ENCODE measurements at places on chromosomes 16 and 17.

- no peak for DNase-seq
Measured at GRCh38 chr16:26464576-26465266, 602.0 kb upstream of the C16orf82 start.

DNA sequence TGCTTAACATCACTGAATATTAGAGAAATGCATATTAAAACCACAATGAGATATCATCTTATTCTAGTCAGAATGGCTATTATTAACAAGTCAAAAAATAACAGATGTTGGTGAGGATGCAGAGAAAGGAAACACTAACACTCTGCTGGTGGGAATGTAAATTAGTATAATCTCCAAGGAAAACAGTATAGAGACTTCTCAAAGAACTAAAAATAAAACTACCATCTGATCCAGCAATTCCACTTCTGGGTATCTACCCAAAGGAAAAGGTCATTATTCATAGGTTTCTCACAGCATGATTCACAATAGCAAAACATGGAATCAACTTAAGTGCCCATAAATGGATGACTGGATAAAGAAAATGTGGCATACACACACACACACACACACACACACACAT is 166.4 kb downstream of the CEP112 start:
- DNase-seq = no peak

- no peak for DNase-seq
Measured at GRCh38 chr17:9212376-9213302, 191.3 kb downstream of the NTN1 start.

DNA sequence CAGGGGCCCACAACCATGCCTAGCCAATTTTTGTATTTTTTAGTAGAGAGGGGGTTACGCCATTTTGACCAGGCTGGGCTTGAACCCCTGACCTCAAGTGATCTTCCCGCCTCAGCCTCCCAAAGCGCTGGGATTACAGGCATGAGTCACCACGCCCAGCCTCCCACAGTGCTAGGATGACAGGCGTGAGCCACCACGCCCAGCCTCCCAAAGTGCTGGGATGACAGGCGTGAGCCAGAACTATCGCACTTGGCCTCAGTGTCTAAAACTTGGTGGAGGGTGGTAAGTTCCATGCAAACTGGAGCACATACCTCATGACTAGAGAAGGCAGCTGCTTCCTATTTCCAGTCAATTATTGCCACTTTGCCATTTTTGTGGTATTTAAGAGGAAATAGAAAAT is 7.1 kb downstream of the HSD17B2 start:
- DNase-seq = no peak

DNA sequence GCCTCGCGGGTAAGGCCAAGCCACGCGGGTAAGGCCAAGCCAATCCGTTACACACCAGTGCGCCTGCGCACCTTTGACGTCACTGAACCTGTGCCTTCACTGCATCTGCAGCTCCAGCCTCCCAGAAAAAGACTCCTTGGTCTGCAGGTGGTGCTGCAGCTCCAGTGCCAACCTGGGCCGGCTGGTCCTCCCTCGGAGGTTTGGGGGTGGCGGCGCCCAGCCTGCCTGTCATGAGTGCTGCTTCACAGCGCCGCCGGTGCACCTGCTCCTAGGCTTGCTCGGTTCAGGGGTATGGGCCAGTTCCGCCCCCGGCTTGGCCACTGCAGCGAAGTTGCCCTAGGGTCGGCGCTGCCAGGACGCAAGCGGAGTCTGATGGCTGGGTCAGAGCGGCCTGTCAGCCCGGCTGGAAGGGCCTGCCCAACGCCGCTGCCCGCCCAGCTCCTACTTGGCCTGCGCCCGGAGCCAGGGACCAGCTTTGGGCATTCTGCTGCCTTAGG is 146.6 kb downstream of the USP22 start:
- DNase-seq = peak; percentile 3

DNA sequence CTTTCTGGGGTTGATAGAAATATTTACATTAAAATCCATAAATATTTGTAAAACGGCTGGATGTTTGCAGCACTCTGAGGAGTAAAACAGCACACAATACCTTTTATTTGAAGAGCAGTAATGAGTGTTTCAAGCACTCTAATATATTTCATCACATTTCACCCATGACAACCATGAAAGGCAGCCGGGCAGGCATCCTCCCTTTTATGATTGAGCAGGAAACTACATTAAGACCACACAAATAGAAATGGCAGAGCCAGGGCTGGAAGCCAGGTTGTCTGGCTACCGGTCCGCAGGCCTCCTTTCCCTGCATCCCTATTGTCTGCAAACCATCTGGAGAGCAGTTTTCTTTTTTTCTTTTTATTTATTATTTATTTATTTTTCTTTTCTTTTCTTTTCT is 23.1 kb upstream of the GPRC5C start:
- DNase-seq = no peak

DNA sequence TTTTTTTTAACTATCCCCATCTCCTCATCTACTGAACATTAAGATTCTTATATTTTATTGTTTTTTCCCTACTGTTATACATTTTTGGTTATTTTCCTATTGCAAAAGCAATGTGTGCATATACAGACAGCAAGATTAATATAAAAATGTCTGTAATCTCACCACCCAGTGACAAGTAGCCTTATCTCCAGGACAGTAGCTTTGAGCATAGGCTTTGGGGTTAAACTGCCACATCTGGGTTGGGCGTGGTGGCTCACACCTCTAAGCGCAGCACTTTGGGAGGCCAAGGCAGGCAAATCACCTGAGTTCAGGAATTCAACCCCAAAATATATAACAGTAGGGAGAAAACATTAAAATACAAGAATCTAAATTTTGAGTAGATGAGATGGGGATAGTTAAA is 27.4 kb upstream of the SSTR2 start:
- DNase-seq = no peak

DNA sequence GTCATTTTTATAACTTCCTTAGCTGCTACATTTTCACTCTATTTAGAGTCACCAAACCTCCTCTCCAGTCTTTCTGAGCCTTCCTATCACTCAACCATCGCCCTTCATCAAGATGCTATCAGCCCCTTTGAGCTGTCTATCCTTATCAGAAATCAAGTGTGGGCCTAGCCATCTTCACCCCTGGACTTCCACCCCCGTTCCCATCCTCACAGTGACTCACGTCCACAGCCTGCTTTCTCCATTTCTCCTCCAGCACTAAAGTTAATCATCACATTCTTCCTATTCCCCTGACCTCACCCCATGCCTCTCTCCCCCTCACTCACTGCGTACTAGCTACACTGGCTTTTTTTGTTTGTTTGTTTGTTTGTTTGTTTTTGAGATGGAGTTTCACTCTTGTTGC is 2.4 kb upstream of the TEKT3 start:
- no peak for DNase-seq

GRCh38 chr16:72371307-72372086 is 199.5 kb upstream of the PMFBP1 start:
- no peak for DNase-seq

DNA sequence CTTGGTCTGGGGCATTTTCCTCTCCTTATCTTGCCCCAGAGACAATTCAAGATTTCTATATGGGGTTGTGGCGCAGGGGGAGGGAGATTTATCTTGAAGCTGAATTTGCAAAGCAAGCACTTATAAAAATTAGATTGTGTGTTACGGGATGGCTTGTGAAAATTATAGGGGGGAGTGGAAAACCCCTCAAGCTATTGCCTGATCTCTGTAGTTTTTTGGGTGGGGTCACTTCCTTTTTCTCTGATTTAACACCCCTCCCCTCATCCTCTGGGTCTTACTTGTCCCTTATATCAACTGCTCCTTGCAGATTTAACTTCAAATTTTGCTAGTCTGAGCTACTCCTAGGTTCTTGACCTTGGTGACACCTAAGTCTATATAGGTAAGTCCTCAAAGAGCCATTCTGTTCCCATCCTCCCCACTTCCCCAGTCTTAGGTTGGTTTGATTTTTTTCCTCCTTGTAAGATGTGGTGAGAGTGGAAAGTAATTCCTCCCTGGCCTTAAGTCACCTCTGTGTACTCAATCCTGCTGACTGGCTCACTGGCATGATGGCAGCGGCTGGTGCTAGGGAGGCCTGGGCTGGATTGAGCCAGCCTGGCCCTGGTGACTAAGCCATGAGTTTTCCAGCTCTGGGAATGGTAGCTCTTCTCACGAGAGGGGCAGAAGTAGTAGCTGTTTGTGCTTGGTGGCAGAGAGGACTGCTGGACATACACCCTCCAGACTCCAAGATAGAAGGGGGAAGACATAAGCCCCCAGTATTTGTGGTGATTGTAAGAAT is 2.3 kb downstream of the ARL4D start:
- no peak for DNase-seq

DNA sequence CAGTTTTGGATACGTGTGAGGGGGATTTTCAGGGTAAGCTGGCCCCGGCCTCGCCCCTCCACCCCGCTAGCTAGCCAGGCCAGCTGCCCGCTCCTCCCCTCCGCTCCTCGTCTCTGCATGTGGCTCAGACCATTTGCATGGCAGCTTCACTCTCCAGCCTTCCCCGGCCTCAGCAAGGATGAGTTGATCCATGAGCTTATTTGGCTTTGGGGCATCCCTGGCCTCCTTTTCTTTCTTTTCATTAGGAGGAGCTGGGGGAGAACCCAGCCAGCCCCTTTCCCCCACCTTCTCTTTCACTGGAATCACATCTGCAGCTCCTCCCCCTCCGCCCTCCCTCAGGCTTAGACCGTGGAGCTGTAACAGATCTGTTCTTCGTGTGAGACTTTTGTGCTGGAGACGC is 30.7 kb downstream of the ELAC2 start:
- no peak for DNase-seq

DNA sequence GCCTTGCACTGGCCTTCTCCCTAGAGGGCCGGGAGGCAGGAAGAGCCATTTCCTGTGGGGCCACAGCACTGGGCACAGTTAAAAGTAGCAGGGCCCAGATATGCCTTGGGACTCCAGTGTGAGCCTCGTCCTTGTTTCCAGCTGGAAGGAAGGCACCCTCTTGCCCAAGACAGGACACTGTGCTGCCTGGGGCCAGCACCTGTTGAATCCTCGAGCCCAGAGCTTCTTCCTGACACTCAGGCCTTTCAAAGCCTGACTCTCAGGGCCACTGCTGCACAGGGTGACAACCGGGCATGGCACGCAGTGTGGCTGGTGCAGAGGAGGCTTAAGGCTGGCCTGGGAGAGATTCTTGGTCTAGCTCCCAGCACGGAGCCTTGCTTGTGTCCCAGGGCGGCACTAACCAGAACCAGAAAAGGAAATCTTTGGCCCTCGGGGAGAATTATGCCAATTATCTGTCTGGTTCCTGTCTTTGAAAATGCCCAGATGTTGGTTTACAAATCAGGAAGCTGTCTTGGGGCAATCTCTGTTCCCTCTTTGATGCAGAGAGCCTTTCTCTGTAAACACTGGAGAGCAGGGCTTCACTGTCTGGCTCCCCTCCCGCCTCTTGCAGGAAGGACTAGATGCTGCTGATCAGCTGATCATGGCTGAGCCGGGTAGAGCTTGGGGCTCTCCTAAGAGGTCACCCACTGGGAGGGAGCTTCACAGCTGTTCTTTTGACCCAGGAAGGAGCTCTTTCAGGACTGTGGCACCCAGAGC is 11.1 kb downstream of the LDHD start:
- no peak for DNase-seq

DNA sequence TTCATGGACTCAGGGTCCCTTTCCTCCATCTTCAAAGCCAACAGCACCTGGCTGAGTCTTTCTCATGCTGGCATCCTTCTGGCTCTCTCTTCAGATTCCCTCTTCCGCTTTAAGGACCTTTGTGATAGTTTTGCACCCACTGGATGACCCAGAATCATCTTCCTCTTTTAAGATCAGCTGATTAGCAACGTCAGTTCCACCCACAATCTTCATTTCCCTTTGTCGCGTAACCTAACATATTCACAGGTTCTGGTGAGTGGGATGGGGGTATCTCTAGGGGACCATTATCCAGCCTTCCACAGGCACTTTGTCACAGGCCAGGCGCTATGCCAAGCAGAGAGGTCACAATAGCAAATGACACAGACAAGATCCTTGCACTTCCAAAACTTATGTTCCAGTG is 593.8 kb downstream of the MAF start:
- DNase-seq = no peak

DNA sequence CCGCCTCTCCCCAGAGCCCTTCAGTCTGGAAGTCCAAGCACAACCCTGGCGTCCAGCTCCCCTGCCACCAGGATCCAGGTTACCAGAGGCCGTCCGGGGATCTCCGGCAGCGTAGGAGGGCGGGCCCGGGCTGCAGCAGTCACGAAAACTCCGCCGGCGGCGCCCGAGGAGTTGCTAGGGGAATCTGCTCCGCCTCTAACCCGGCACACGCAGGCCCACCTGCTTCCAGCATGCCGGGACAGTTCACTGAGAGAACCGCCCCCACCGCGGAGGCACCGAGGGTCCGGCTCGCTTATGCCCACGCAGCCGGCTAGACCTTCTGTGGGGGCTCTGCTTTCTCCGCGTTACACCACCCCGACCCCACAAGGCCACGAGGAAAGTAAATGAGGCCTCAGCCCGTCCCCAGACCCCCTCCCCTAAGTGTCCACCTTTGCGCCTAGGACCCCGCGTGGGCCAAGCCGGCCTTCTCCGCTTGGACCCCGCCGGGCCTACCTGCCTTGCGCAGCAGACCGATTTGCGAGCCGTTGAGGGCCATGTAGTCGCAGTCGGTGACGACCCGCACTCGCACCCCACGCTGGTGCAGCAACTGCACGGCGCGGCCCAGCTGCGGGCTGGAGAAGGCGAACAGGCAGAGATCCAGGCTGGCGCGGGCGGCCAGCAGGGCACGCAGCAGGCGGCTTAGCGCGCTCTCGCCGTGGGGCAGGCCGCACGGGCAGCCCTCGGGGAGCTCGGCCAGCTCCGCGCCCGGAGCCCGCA is 587 bp downstream of the PLD6 start:
- DNase-seq = peak; percentile 65

GRCh38 chr16:53098526-53099317 is 43.9 kb downstream of the CHD9 start:
- peak; percentile 15 for DNase-seq

GRCh38 chr17:79039171-79039570 is 15.2 kb downstream of the C1QTNF1 start:
- DNase-seq = no peak

DNA sequence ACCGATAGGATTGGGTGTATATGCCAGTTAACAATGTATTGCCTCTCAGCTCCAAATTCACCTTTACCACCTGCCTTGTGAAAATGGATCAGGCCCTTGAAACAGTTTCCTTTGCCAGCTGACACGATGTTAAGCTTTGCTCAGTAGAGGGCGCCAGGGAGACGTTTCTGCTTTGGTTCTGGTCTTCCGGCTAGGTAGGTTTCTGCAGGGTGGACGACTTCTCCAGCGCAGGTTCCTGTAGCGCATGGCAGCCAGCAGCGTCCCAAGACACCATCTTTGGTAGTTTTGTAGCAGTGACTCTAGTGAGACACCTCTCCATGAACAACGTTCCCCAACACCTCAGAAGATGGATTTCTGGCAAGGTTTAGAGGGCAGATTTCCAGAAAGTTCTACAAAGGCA is 24.0 kb downstream of the SYCE1L start:
- no peak for DNase-seq

DNA sequence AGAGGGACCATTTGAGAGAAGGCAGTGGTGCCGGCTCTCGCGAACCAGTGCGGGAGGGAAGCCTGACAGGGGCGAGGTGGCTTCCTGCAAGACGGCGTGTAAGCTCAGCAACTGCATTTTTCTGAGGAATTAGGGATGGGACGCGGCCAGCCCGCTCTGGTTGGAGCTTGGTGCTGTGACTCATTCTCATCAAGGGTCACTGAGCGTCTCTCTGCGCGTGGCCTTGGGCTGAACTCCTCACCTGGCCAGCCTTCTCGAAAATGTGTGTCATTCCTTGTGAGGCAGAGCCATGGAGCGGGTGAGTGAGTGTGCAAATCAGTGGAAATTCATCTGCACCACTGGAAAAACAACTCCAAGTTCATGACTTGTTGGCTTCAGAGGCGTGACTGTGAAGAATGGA is 52.8 kb downstream of the NTN1 start:
- DNase-seq = no peak
